ENCODE measurements at places on chromosomes 12 and 14.

DNA sequence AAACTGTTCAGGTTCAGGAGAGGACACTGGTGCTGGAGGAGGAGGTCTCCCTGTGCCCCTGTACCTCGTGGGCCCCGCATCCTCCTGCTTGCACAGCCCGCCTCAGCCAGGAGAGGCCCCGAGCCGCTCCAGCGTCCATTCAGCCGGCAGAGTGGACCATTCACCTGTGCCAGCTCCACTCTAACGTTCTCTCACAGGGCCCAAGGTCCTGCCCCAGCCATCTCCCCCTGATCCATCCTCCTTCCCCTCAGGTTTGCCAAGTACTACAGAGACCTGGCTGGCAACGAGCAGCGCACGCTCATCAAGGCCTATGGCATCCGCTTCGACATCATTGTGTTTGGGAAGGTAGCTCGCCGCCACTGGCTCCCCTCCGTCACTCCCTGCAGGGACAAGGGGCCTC is 22.2 kb downstream of the P2RX4 start:
- DNase-seq = no peak

GRCh38 chr12:88932457-88932856 is 352.2 kb upstream of the KITLG start:
- no peak for DNase-seq

GRCh38 chr12:94650143-94651056 is at the start of gene TMCC3:
Gene TMCC3 (minus strand): TSS chr12:94650557. CDS start chr12:94650430, 127 bp downstream.
- DNase-seq = no peak

- no peak for DNase-seq
Observed at GRCh38 chr12:67701121-67701520, 52.6 kb downstream of the DYRK2 start.

- DNase-seq = no peak
Observed at GRCh38 chr12:126858560-126858959, 1408.4 kb upstream of the TMEM132C start.

DNA sequence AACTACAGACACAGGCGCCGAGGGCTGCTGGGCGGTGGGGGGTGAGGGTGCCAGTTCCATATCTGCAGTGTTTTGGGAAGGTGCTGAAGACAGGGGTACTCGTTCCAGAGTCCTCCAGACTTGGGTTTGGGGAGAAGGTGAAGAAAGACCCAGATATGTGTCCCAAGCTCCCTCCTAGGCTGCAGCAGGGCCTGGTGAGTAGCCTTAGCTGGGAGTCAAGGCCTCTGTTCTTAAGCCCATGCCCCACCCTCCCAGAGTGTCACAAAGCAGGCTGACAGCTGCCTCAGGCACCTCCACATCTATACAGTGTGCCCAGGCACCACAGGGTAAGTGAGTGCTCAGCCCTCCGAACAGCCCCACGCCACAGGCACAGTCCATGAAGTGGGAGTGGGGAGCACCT is 4.3 kb downstream of the NCKAP5L start:
- no peak for DNase-seq

- DNase-seq = no peak
Observed at GRCh38 chr14:69692594-69692993, 74.3 kb upstream of the SRSF5 start.

DNA sequence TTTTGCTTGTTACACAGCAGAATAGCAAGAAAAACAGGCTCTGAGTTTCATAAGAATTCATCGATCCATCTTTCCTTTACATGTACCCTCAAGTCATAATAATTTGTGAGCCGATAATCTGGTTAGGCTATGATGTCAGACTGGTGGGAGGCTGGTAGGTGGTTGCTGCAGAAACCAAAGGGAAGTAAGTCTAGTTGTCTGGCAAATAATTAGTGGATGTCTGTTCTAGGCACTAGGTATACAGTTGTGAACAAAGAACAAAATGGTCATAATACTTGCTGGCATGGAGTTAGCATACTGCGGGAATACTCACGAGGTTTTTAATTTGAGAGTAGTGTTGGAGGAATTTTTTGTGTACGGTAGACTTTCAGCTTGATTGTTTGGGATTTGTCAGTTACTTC is 8.8 kb downstream of the SUSD6 start:
- DNase-seq = no peak

DNA sequence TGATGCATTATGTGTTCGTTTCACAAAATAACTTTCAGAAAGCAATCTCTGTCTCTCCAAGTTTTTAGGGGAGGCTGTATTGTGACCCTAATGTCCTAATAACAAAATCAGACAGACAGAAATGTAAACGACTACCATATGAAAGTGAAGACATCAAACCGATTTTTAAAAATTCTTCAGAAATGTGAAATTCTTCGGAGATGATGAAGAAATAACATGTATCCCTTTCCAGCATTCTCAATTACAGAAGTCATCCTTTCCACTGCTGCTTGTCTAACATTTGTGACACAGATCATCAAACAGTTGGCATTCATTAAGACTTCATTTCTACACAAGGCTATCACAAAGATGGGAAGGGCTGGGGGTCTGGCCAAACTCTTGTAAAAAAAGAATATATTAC is 41.0 kb downstream of the DMAC2L start:
- no peak for DNase-seq

GRCh38 chr12:532908-533565 is 73.3 kb downstream of the B4GALNT3 start:
- DNase-seq = no peak

- no peak for DNase-seq
Observed at GRCh38 chr12:89309815-89310214, 42.5 kb downstream of the DUSP6 start.

- DNase-seq = no peak
Observed at GRCh38 chr12:67425394-67425793, 156.2 kb downstream of the CAND1 start.

- no peak for DNase-seq
Observed at GRCh38 chr12:6171409-6172015, 28.7 kb upstream of the CD9 start.

GRCh38 chr12:68368327-68368726 is 36.2 kb upstream of the MDM1 start:
- DNase-seq = no peak

DNA sequence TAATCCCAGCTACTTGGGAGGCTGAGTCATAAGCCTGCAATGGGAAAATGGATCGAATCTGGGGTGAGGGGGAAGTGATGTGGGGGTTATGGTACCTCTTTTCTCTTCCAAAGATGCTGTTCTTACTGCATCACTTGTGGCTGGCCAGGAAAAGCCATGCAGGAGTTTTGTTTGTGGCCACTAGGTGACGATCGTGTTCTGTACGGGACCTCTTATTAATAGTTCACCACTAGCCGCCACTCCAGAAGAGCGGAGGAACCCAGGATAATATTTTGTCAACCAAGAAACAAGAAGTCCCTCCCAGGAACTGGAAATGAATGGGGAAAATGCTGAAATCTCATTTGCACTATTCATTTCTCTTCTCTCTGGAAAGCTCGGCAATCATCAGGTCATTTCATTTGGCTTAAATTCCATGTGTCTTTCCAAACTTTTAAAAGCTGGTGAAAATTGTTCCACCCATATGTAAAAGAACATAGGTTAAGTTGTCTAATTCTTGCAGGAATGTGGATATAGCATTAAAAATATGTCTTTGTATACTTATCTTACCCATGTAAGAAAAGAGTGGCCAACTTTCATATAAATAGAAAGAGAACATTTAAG is 8.9 kb downstream of the GPR65 start:
- DNase-seq = no peak

DNA sequence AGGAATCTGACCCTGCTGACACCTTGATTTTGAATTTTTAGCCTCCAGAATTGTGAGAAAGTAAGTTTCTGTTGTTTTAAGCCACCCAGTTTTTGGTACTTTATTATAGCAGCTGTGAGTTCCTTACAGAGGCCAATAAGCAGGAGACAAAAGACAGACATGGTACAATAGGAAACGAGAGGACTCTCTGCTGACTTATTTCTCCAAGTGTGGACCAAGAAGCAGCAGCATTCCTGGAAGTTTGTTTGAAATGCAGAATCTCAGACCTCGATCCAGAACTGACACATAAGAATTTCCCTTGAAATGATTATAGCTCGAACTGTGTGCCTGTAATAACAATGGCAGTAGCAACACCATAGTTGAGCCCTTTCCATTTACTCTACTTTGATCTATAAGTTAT is 31.9 kb upstream of the LUM start:
- DNase-seq = no peak
